Stimulated activated CD4-positive, alpha-beta T cell treated with anti-CD3 and anti-CD28 coated beads, TNF-alpha, amount 100 ng/mL, for 4 hours (primary cell): ENCODE measurements at places on chromosomes 3 and 15.

DNA sequence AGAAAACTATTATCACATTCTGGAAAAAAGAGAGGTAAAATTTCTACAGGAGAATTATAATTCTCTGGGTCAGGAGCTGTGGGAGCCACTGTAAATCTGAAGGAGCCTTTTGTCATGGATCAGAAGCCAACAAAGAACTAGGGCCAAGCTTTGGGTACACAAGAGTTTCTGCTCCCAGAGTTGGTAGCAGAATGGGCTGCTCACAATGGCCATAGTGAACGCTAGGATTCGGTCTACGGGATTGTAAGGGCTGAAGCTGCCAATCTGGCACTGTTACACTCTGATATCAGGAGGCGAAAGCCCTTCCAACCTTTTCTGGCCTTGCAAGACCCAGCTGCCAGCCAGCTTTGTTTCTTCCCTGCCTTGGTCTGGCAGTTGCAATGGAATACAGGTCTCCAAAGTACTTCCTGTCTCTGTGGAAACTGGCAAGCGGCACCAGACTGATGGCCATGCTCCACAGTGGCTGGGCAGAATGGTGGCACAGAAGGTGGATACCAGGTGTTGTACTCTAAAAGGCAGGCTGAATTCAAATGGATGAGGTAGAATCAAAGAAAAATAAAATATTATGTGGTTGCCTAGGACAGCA, 831.7 kb downstream of the CADM2 start:
- no peak for DNase-seq

- no peak for DNase-seq
Measured at GRCh38 chr3:59608356-59608755, 558.5 kb upstream of the CFAP20DC start.

DNA sequence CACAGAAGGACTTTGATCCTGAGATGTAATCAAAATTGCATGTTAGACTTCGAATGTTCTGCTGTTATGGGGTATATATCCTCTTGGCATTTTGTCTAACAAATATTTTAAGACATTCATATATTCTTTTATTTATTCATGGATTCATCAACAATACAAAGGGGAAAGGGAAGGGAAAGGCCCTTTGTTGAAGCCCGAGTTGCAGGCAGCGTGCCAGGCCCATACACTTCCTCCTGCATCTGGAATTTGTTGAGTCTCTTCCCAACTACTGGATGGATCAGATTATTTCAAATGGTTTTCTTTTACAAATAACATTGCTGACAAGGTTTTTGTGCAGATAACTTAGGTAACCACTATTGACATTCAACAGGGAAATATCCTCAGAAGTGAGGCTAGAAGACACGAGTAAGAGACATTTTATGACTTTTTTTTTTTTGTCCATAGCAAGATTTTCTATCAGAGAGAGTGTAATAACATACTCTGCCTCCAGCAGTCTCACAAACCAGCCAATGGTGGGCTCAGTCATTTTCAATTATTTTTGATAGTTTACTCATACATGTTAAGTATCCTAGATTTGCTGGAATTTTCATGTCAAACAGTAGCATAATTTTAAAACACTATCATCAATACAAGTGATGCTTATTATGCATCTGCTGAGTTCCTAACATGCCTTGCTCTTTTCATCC, 94.3 kb downstream of the RPL39L start:
- DNase-seq = no peak

DNA sequence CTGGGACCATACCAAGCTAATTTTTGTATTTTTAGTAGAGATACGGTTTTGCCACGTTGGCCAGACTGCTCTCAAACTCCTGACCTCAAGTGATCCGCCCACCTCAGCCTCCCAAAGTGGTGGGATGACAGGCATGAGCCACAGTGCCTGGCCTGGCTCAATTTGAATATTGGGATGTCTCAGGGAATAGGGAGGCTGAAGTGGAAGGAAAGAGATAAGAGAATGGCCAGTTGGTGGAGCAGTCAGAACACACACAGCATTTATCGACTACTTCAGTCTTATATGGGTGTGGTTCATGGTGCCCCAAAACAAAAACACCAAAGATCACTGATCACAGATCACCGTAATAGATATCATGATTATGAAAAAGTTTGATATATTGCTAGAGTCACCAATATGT, 144.4 kb downstream of the GMNC start:
- no peak for DNase-seq

DNA sequence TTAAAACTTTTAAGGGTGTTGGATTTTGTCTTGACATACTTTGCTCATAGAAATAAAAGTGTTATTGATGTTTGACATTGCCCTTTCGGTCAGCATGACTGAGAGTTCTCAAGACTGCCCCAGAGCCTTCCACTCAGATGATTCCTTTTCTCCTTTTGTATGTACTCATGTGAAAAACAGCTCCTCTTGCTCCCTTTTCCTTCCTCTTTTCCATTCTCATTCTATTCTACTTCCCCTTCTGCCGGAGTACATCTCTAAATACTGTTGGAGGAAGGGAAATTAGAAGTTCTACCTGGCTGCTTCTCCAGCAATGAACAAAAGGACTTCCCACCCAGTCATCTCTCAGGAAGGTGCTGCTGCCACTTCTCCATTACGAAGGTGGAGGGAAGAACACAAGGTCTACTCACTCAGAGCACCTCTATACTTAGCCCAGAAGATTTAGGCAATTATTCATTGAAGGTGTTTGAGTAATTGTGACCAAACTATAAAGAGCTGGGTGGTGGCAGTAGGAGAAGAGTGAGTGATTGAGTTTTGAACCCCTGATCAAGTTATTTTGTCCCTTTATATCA, 163.8 kb upstream of the MBNL1 start:
- no peak for DNase-seq

DNA sequence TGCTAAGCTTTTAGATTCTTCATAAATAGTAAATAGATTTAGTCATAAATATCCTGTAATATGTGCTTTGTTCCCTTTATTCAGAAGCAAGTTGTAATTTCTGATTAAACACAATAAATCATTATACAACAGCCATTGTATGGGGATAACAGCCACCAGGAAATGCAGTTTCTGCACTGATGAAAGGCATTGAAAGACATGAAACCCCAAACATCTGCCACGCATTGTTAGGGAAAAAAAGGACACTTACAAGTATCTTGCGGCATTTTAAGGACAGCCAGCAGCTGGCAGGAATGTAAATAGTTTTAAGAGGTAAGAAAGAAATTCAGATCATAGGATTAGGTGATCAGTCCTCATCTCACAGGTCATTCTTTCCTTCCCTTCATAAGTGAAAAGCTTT, 801.1 kb upstream of the LMCD1 start:
- no peak for DNase-seq

- no peak for DNase-seq
Measured at GRCh38 chr3:98906230-98906629, 4.7 kb upstream of the DCBLD2 start.

DNA sequence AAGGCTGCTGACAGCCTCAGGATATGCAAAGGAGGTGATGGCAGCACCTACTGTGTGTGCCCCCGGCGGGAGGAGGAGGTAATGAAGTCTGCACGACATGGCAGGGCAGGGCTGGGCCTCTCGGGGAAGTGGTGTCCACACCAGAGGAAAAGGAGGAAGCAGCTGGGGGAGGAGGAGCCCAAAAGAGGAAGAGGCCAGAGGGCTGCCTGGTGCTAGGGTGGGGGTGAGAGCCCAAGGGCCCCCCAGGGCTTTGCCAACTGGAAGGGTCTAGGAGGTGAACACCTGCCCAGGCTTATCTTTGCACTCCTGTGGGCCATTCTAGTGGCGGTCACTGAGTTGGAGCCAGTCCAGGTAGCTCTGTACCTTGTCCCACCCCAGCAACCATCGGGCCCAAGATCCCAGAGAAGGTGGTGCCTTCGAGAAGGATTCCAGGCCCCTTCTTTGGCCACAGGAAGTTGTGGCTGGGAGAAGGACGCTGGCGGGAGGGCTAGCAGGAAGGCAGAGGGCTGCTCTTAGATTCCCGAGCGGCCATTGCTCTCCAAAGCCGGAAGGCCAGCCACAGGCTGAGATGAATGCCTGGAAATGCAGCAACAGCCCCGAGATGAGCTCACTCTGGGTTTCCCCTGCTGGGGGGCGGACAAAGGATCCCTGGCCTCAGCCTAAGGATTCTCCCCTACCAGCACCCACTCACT, 7.0 kb downstream of the GNAI2 start:
- DNase-seq = no peak

- DNase-seq = no peak
Measured at GRCh38 chr15:89436560-89437311, 59.6 kb downstream of the RHCG start.

DNA sequence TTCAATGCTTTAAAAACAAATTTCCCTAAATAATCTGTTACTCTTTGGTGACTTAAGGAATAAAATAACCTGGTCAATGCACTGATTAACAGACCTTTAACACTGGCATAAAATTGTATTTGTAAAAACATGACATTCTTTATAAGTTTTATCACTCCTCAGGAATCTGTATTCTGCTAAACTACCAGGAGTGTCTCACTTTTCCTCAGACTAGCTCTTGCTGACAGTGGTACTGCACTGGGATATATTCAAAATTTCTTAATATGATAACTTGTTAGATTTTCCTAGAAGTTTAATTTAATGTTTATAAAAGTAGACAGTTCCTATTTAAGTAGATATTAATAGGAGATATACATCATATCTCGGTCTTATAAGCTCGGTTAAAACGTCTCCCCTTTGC, 363.4 kb upstream of the ARHGEF26 start:
- no peak for DNase-seq

DNA sequence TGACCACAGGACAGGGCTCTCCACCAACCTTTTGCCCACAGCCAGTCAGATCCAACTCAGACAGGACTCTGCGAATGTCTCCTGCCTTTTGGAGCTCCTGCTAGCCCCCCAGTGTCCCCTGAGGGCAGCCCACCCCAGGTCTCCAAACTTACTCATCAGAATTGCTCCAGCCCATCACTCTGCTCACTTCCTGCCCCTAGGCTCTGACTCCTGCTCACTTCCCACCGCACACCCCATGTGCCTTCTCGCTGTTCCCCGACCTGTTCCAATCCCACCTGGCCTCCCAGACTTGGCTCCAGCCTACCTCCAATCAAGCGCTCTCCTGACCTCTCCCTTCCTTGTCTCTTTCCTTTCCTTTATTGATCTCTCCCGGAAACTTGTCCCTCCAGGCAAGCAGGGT, 5.9 kb upstream of the STRA6 start:
- DNase-seq = no peak

DNA sequence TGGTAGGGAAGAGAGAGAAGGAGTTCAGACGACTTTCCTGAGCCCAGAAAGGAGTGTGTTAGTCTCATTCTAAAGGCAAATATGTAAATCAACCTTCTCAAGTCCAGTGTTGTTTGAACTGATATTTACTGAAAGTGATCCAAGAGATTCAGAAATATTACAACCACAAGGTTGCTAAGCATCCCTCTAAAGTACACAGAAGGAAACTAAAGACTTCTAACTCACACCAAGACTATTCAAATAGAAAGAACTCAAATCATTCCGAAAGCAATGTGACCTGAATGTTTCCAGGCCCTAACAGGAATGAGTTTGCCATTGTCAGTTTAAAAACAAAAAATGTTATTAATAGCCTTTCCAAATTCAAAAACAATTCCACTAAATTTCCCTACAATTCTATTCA, 56.9 kb upstream of the VGLL3 start:
- DNase-seq = no peak

- no peak for DNase-seq
Measured at GRCh38 chr15:75107516-75107907, 84.1 kb downstream of the PPCDC start.
